Common myeloid progenitor, CD34-positive (primary cell): ENCODE measurements at places on chromosomes 3 and 15.

- peaks cover 21% of the 10 kb centered on the region for H3K27me3 ChIP-seq
- no peak overlapping the region for H3K27ac ChIP-seq
- no peaks in the 10 kb centered on the region for H3K36me3 ChIP-seq
Measured at GRCh38 chr3:84963137-84963536, 4.3 kb downstream of the CADM2 start.

DNA sequence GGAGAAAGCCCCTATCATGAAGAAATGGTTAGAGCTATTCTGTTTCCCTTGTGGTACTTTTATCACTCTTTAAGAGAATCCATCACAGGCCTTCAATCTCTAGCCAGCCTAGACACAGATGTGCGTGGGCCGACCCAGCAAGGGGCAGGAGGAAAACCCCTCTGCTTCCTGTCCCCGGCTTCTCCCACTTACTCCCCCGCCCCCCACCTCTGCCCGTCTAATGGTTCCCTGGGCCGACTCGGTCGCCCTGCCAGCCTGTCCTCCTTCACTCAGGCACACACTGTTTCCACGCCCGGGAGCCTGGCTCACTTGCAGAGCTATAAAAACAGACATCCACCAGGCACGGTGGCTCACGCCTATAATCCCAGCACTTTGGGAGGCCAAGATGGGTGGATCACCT lies 58.3 kb upstream of the TFRC start:
- no peak overlapping the region for H3K27ac ChIP-seq
- H3K27me3 ChIP-seq: no peaks in the 10 kb centered on the region
- no peak overlapping the region for H3K4me3 ChIP-seq
- DNase-seq: peak; percentile 78
- H3K4me1 ChIP-seq: peaks cover 38% of the 10 kb centered on the region

- H3K27ac ChIP-seq: no peak overlapping the region
- no peak overlapping the region for H3K4me3 ChIP-seq
- no peak for DNase-seq
- H3K27me3 ChIP-seq: no peaks in the 10 kb centered on the region
Measured at GRCh38 chr15:61467823-61468222, 238.7 kb upstream of the RORA start.

- peaks cover 1% of the 10 kb centered on the region for H3K27me3 ChIP-seq
- no peaks in the 10 kb centered on the region for H3K36me3 ChIP-seq
- no peak for DNase-seq
- no peaks in the 10 kb centered on the region for H3K4me1 ChIP-seq
- no peak overlapping the region for H3K27ac ChIP-seq
- no peak overlapping the region for H3K4me3 ChIP-seq
Measured at GRCh38 chr3:79039192-79039591, 728.6 kb downstream of the ROBO1 start.

GRCh38 chr3:46935989-46936558 lies 40.5 kb downstream of the CCDC12 start:
- no peaks in the 10 kb centered on the region for H3K27me3 ChIP-seq
- peaks cover 55% of the 10 kb centered on the region for H3K4me1 ChIP-seq
- no peak for DNase-seq
- peaks cover 12% of the 10 kb centered on the region for H3K36me3 ChIP-seq
- H3K4me3 ChIP-seq: no peak overlapping the region

- H3K27ac ChIP-seq: no peak overlapping the region
- no peak for DNase-seq
- H3K4me1 ChIP-seq: no peaks in the 10 kb centered on the region
- no peaks in the 10 kb centered on the region for H3K27me3 ChIP-seq
Measured at GRCh38 chr3:153835540-153835939, 285.6 kb upstream of the ARHGEF26 start.
